Activated CD4-positive, alpha-beta T cell treated with anti-CD3 and anti-CD28 coated beads, Interleukin-2, amount 10 ng/mL, durations not matched to agents 7 days and 5 days (primary cell): ENCODE measurements at places on chromosomes 12 and 14. TPM values are rescaled to one million over a fixed set of nuclear protein-coding genes. Genes with fewer than 3 reads are reported as not detected.

DNA sequence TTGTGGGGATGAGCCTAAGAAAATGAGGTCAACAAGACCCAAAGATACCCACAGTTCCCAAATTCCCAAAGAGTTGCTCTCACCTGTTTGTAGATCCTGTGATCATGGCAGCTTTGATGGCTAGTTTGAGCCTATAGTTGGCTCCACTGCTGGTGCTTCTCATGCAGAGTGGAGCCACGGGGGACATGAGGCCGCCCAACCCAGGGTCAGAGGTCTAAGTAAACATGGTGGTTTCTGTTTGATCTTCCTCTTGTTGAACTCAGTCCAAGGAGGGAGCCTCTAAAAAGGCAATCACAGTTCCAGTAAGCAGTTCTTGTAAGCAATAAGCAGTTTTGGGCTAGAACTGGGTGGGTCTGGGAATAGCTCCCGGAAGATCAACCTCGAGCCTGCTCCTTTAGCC lies 125.6 kb upstream of the DHRS4 start:
- no peak overlapping the region for H3K27ac ChIP-seq
- no peak overlapping the region for H3K4me3 ChIP-seq
- H3K27me3 ChIP-seq = no peaks in the 10 kb centered on the region
- no peaks in the 10 kb centered on the region for H3K36me3 ChIP-seq

DNA sequence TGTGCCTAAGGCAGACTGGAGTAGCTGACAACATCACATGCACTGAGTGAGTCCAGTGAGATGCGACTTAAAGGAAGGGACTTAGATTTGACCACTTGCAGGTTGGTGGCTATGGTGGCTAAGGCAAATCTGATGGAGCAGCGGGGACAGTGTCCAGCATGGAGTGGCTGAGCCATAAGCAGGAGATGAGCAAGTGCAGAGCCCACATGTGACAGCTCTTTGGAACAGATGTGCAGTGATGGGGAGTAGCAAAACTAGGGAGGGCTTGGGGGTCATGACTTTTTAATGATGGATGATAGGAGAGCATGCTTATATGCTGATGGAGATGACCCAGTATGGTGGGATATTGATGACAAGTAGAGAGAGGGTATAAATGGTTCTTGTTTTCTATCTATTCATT lies 80.2 kb downstream of the PELI2 start:
- DNase-seq = no peak
- H3K27ac ChIP-seq = no peak overlapping the region
- H3K4me1 ChIP-seq = peaks cover 31% of the 10 kb centered on the region

DNA sequence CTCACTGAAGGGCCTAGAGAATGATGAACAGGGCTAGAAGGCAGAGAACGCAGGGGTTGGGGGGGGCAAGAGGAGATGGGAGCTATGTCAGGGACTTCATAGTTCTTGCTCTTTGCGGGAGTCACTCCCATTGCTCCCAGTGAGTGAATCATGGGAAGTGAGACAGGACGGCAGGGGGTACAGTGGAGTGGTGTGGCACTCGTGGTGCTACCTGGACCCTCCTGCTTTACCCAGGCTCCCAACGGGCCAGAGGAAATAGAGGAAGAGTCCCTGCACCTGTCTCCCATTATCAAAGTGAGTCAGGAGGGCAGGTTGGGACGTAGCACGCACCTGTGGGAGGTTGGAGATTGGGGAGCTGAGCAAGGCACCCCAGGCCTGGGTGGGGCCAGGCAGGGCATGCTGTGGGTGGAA lies 1.3 kb upstream of the KRT8 start:
- no peak overlapping the region for H3K4me3 ChIP-seq
- H3K36me3 ChIP-seq = no peaks in the 10 kb centered on the region
- H3K27me3 ChIP-seq = peaks cover 2% of the 10 kb centered on the region

DNA sequence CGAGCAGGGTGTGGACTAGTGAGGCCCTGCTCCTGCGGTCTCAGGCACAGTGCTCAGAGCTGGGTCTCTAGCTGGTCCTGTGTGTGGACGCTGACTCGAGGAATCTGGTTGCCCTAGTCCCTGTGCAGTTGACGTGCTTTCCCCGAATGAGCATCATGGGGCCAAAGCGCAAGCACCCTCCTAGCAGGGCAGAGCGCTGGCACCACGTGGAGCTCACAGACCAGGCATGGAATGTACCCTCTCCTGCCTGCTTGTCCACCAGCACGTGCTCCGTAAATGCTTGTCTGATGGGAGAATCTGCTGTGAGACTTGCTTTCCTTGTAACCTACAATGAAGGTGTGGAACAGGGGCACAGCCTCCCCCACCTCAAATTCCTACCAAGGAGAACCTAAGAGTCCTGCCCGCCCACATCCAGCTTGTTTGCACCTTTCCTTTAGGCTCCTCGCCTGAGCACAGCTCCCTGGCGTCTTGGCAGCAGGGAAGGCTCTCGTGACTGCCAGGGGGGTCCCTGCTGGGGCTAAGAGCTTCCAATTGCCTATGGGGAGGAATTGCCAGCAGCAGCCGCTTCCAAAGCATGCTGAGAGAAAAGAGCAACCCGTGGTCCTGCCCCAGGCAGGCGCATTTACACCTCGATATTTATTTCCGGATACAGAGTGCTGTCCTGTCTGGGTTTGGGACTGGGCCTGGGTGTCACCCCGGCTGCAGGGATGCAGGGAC lies 125.0 kb downstream of the PIWIL1 start:
- H3K27ac ChIP-seq = no peak overlapping the region
- no peaks in the 10 kb centered on the region for H3K36me3 ChIP-seq
- no peaks in the 10 kb centered on the region for H3K27me3 ChIP-seq
- no peak overlapping the region for H3K4me3 ChIP-seq

The KRT83 gene
- not detected for total RNA-seq

The MANSC4 gene
- total RNA-seq = not detected

DNA sequence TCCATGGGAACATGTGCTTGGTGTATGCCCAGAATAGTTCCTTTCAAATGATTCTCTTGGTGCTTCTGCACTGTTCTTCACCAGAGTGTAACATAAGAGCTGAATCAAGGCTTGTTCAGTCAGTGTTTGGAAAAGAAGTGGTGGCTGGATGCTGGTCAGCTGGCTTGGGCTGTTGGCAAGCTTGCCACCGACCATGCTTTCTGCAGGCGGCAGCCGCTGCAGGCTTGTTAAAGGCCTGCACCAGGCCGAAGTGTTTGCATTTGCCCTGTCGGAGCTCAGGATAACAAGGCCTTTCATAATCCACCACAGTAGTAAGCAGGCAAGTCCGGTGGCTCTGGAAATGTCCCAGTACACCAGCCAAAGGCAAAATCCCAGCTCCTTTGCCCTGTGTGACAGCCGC lies 26.9 kb downstream of the DAAM1 start:
- DNase-seq = no peak
- H3K36me3 ChIP-seq = no peaks in the 10 kb centered on the region
- no peaks in the 10 kb centered on the region for H3K4me1 ChIP-seq
- no peaks in the 10 kb centered on the region for H3K27me3 ChIP-seq

- H3K27ac ChIP-seq = no peak within 1 kb of the TSS
- DNase-seq = no peak
- H3K36me3 ChIP-seq = no peaks in the 10 kb centered on the region
- no peak within 1 kb of the TSS for H3K4me3 ChIP-seq
Measured at GRCh38 chr12:106138633-106139421, at the start of gene NUAK1. TSS of gene NUAK1 (minus strand) at chr12:106138954. CDS start at chr12:106138653, 301 bp downstream.

DNA sequence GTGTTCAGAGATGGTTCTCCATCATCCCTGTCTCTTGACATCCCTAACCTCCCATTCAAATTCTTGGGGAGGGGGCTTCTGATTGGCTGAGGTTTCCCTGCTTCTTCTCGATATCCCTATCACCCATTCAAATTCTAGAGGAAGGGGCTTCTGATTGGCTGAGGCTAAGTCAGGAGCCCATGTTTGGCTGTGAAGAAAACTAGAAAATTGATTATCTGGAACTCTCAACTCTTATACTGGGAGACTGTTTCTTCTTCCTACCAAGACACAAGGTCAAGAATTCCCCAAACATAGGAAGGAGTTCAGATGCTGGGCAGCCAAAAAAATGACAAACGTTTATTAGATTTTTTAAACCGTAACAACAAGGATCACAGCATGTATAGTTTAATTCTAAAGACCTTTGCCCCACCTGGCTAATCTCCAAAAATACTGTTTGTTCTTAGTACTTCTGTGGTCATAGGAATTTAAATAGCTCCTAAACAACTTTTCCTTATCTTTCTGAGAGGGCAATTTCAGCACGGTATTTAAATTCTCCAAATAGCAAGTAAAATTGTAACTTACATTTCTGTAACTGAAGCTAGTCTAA lies 26.4 kb downstream of the SPIC start:
- H3K27me3 ChIP-seq = peaks cover 16% of the 10 kb centered on the region
- no peaks in the 10 kb centered on the region for H3K4me1 ChIP-seq
- DNase-seq = no peak
- no peak overlapping the region for H3K4me3 ChIP-seq

The EEF1AKMT3 gene
- total RNA-seq = 2.8 TPM

GRCh38 chr12:113724794-113725556 lies 241.2 kb downstream of the RBM19 start:
- no peak overlapping the region for H3K27ac ChIP-seq
- no peaks in the 10 kb centered on the region for H3K36me3 ChIP-seq

The PLD4 gene
- total RNA-seq = not detected

The TCL1B gene
- not detected for total RNA-seq

DNA sequence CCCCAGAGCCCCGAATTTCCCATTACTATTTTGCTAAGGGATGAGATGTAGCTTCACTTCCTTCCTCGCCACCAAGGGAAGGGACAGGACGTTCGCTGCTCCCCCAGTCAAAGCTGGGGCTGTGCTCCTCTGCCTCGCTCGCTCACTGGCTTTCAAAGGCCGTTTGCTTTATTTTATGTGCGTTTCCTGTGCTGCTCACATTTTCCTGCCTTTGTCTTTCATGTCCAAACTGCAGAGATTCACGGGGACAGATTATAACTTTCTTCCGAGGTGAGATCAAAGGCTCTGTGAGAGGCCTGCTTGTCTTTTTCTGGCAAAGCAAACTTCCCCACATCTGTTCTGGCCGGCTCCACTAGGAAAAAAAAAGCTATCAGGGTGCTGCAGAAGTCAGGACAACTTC lies 76.0 kb upstream of the FZD10 start:
- H3K36me3 ChIP-seq = no peaks in the 10 kb centered on the region
- H3K27ac ChIP-seq = peak overlapping the region; percentile 11
- DNase-seq = peak; percentile 13
- peak overlapping the region; percentile 5 for H3K4me3 ChIP-seq
- no peaks in the 10 kb centered on the region for H3K27me3 ChIP-seq

DNA sequence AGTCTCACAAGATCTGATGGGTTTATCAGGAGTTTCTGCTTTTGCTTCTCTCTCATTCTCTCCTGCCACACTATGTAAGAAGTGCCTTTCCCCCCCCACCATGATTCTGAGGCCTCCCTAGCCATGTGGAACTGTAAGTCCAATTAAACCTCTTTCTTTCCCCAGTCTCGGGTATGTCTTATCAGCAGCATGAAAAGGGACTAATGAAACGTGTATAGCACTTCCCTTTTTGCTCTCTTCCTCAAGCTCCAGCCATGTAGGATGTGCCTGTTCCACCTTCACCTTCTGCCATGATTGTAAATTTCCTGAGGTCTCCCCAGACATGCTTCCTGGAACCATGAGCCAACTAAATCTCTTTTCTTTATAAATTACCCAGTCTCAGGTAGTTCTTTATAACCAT lies 7.0 kb upstream of the CRACR2A start:
- peaks cover 18% of the 10 kb centered on the region for H3K4me1 ChIP-seq
- H3K4me3 ChIP-seq = no peak overlapping the region
- H3K36me3 ChIP-seq = peaks cover 18% of the 10 kb centered on the region
- DNase-seq = no peak

- H3K4me1 ChIP-seq = peaks cover 2% of the 10 kb centered on the region
- H3K27ac ChIP-seq = peak overlapping the region; percentile 20
- no peaks in the 10 kb centered on the region for H3K36me3 ChIP-seq
- peaks cover 6% of the 10 kb centered on the region for H3K27me3 ChIP-seq
- no peak overlapping the region for H3K4me3 ChIP-seq
Measured at GRCh38 chr12:49910331-49911212, 6.9 kb upstream of the FAIM2 start.

GRCh38 chr14:72605096-72605920 lies 288.6 kb downstream of the DPF3 start:
- H3K27me3 ChIP-seq = peaks cover 27% of the 10 kb centered on the region
- H3K4me3 ChIP-seq = no peak overlapping the region
- no peak for DNase-seq
- peaks cover 6% of the 10 kb centered on the region for H3K4me1 ChIP-seq
- no peak overlapping the region for H3K27ac ChIP-seq

DNA sequence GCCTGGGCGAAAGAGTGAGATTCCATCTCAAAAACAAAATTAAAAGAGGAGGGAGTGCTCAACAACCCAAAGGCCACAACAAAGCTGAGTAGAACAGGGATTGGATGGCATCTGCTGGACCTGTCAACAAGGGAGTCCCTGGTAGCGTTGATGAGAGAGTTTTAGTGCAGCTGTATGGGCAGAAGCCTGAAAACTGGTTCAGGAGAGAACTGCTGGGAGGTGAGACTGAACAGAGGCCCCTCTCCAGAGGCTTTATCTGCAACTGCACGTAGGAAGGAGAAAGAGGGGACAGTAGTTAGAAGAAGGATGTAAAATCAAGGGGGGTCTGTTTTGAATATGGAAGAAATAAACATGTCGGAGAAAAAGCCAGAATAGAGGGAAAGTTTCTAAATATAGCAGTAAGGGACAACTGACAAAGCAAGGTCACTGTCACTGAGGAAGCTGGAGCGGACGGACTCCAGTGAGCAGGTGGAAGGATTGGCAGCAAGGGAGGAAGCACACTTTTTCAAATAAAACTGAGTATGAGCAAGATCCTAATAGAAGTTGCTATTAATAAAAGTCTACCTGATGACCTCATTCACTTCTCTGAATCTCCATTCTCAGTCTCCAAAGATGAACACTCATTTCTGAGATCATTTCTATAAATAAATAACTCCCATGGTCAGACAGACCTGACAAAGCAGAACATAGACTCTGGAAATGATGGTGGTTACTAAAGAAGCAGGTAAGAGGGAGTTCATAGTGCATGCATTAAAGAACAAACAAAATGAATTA lies 11.8 kb upstream of the ATF1 start:
- DNase-seq = no peak
- no peak overlapping the region for H3K27ac ChIP-seq
- H3K4me3 ChIP-seq = no peak overlapping the region
- peaks cover 16% of the 10 kb centered on the region for H3K36me3 ChIP-seq
- no peaks in the 10 kb centered on the region for H3K27me3 ChIP-seq

- no peaks in the 10 kb centered on the region for H3K36me3 ChIP-seq
- H3K27me3 ChIP-seq = peaks cover 55% of the 10 kb centered on the region
- H3K4me3 ChIP-seq = peak overlapping the region; percentile 71
- no peak for DNase-seq
- H3K4me1 ChIP-seq = peaks cover 16% of the 10 kb centered on the region
Measured at GRCh38 chr12:67068204-67068731, 200.9 kb upstream of the CAND1 start.

DNA sequence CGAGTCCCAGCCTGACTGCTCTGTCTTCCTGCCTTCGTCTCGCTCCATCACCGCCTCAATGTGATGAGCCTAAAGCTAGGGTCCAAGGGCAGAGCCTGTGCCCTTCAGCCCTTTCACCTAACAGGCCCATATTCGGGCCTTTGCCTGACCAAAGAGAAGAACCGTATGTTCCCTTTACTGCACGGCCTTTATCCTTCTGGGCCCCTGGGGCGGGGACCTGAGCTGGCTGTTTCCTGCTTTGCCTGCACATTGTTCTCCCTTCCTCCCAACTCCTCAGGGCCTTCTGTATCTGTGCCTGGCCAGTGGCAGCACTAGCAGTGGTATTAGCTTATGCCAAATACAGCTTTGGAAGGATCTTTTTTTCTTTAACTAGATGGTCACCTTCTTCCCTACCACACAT lies 8.5 kb upstream of the MYL6B start:
- H3K36me3 ChIP-seq = peaks cover 59% of the 10 kb centered on the region
- H3K27ac ChIP-seq = peak overlapping the region; percentile 68
- H3K27me3 ChIP-seq = no peaks in the 10 kb centered on the region
- H3K4me3 ChIP-seq = no peak overlapping the region
- DNase-seq = no peak
- peaks cover 40% of the 10 kb centered on the region for H3K4me1 ChIP-seq

The FAM90A1 gene
- total RNA-seq = 0.15 TPM

The RASSF8 gene
- total RNA-seq = 2.1 TPM
